ENCODE measurements at places on chromosomes 5 and 9.

DNA sequence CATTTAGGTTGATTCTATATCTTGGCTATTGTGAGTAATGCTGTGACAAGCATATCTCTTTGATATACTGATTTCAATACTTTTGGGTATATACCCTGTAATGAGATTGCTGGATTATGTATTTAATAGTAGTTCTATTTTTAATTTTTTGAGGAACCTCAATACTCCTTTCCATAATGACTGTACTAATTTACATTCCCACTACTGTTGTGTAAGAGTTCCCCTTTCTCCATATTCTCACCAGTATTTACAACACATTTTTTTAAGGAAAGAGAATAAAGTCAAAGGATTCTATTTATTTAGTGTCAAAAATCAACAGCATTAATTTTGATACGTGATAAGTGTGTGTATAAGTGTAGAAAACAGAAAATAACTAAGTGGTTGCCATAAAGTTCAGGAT, 356.4 kb upstream of the EDIL3 start:
- no peak for DNase-seq

DNA sequence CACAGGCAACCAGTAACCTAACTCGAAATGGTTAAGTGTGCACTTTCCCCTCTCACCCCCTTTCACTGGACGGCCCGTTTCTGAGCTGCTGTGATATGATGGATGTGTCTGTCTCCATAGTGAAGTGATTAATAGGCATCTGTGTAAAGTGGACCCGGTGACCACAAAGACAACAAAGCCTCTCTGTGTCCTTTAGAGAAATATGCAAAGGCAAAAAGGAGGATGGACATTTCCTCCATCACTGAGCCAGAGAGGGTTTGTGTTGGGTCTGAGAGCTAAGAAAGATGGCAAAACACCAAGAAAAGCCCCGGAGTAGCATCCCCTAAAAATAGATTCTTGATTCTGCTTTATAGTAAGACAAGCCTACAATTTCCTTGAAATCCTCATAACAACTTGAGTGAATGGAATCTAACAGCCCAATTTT, 120.6 kb downstream of the SEMA6A start:
- DNase-seq = no peak

DNA sequence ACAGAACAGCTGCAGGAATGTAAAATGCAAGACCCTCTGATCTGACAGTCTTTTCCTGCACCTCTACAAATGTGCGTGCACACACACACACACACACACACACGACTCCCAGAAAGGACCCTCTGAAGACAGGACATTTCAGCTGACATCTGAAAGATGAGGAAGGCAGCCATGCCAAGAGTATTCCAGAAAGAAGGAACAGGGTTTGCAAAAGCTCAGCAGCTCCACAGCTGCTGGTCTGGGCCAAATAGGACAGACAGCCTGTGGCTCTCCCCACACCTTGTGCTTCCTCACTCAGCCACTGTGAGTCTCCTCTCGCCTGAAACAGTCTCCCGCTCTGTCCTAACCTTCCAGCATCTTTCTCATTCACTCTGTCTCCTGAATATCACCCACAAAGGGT, 189.0 kb downstream of the PALM2AKAP2 start:
- no peak for DNase-seq

DNA sequence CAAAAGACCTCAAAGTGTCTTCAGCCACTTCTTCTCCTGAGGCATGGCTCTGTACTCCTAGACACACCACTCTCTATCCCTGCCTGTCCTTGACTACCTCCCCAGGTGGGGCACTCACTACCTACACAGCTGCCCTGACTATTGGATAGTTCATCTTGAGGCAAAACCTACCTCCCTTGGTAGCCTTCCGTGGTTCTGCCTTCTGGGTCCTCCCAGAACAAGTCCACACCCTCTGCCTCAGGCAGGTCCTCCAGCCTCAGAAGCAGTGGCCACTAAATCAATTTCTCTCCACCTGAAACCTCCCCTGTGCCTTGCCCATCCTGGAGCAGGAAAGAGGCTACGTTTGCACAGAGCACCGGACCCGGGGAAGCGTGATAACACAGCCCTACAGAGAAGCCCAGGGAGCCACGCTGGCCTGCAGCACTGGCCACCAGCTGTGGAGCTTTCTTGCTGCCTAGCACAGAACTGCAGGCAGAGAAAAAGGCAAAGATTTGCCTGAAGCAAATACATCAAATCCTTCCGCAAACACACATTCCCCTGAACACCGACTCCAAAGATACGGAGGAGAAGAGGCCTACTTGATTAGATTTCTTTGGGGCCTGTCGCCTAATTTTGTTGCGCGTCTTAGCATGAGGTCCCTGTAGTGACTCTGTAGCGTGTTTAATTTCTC, 141.8 kb downstream of the C9orf50 start:
- no peak for DNase-seq

- no peak for DNase-seq
Measured at GRCh38 chr5:50712479-50712878, 46.0 kb downstream of the PARP8 start.

GRCh38 chr5:125835293-125836172, 587.7 kb upstream of the GRAMD2B start:
- DNase-seq = no peak

DNA sequence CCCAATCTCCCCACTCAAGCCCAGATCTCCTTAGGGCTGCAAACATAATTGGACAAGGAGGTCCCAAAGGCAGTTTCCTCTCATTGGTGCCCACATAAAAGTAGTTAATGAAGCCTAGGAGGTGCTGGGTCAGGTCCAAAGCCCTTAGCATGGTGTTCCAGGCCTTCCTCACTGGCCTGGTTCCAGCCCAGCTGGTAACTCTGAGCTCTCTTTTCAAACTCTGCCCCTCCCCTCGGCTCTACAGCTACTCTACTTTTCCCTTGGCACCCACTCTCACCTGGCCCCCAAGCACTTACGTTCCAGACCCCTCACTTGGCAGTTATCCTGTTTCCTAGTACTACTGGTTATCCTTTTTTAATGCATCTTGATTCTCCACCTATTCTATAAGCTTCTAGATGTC, 9.9 kb downstream of the SEPTIN8 start:
- no peak for DNase-seq

DNA sequence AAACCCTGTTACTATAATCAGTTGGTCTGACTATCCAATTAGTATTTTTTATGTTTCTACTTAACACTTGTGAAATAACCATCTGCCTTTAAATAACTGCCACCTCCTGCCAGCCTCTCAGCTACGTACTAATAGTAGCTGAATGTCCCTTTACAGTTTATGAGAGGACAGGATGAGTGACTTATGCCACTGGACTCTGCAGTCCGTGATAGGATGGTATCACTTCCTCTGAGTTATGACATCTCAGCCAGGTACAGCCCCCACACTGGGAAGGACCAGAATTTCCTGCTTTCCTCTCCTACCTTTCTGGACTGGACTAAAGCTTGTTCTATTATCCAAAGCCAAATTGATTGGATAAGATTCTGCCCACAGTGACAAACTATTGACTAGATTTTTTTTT, 102.9 kb downstream of the ZFAND5 start:
- DNase-seq = no peak

All from activated naive CD4-positive, alpha-beta T cell treated with anti-CD3 and anti-CD28 coated beads, Interleukin-2, amount 50 U/mL, for 16 hours (primary cell).